ENCODE measurements at places on chromosomes 5 and 9.
A peak's percentile ranks its signal among the peaks of the same experiment; 100 is the strongest.

DNA sequence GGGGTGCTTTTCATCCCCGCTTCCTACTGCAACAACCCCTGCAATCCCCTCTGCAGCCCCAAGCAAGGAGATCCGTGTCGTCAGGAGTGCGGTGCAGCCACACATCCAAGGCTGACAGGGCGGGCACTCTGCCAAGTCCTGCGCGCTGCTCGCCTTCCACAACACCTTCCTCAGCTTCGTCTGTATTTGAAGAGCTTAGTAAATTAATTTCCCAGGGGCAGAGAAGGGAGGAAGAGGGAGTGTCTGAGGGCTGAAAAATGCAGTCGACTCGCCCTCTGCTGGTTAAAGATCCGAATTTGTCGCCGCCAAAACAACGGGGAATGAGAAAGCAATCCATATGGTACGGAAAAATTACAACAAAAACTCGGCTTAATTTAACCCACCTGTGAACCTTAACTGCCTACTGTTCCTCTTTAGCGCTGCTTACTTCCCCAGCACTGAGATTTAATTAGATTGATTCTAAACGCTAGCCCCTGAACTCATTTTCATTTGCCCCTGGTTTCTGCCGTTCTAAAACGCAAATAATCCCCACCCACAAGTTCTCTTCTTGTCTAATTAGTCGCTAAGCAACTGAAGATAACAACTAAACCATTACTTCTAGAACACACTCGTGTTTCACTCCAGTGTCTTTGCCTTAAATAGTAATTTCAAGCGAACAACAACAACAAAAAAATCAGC is 10.9 kb upstream of the PCDHB1 start:
- peak; percentile 91 for DNase-seq

GRCh38 chr5:148336704-148337435 is 1.5 kb downstream of the SPINK9 start:
- DNase-seq = no peak

DNA sequence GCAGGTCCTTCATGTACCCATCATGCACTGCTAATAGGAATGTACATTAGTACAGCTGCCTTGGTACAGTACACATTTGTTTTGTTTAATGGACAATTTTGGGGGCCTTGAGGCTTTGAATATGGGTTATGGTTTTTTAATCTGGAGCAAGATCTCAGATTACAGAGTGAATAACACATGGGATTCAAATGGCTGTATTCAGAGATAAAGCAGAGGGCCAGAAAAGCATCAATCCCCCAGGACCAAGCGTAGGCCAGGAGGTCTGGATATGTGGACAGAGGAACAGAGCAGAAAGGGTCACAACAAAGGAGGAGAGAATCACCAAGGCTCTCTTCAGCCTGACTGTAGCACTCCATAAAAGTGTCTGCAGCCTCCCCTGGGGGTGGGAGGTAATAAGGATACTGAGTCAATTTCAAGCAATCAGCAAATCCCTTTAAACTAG is 47.7 kb upstream of the STK32A start:
- no peak for DNase-seq

DNA sequence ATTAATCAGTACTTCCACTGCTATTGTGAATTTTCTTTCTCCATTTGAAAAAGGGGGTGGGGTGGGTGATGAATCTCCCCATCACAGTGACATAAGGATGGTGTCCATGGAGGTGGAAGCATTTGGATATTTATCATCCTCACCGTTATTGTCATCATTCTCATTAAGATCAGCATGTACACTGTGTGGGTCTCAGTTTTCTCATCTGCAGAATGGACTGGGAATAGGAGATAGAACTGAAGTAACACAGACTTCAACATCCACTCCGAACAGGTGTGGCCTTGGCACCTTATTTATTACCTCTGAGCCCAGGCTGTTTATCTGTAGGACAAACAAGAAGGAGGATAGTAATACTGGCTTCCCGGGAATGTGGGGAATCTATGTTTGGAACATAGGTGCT is 165.9 kb downstream of the PAPPA start:
- no peak for DNase-seq

DNA sequence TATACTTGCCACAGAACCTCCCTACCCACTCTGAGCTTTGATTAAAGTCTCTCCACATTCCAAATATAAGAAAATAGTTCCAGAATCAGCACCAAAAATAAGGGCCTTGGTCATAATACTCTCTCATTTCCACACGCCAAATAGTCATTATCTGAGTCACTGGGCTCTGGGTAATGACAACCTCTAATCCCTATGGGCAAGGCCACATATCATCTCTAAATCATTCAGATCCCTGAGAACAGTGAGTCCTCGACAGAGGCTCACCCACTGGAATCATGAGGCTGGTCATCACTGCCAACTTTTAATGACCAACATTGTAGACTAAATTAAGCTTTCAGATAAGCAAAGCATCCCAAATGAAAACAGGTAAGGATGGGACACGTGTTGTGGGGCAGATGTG is 28.1 kb downstream of the FAM114A2 start:
- no peak for DNase-seq

DNA sequence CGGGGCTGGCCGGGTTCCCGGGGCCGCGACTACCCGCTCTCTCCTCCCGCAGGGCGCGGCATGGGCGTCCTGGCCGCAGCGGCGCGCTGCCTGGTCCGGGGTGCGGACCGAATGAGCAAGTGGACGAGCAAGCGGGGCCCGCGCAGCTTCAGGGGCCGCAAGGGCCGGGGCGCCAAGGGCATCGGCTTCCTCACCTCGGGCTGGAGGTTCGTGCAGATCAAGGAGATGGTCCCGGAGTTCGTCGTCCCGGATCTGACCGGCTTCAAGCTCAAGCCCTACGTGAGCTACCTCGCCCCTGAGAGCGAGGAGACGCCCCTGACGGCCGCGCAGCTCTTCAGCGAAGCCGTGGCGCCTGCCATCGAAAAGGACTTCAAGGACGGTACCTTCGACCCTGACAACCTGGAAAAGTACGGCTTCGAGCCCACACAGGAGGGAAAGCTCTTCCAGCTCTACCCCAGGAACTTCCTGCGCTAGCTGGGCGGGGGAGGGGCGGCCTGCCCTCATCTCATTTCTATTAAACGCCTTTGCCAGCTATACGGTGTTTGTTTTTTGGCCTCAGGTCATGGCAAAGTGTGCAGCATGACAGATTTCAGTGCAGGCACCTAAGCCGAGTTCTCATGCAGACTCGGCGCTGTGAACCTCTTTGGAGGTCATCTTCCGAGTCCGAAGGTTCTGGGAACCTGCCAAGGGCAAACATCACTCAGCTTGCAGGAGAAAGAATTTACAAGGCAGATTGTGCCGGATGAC is 516 bp downstream of the MRPL41 start:
- no peak for DNase-seq

GRCh38 chr9:87109851-87110250 is 162.5 kb upstream of the GAS1 start:
- DNase-seq = no peak

DNA sequence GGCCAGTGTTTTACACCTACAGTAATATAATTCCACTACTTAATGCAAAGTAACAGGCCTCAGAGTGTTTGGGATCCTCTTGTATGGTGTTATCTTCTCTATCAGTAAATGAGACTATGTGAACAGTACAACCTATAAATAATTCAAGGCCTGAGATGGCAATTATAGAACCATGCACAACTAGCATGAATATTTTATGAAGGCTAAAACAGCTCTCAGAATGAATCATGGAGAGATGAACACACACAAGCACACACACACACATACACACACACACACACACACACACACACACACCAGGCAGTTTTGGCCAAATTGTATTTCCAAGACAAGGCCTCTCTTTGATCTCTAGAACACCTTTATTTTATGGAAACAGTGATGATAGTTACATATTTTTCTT is 224.9 kb downstream of the EBF1 start:
- no peak for DNase-seq

GRCh38 chr5:37054391-37054790 is 177.8 kb downstream of the NIPBL start:
- DNase-seq = no peak

- DNase-seq = no peak
These were observed 3.9 kb downstream of the GCNT4 start for GRCh38 chr5:75048457-75048953.
